ENCODE measurements at places on chromosomes 3 and 15.
A peak's percentile ranks its signal among the peaks of the same experiment; 100 is the strongest.

GRCh38 chr15:80228959-80229610 is 22.9 kb downstream of the CTXND1 start:
- ATAC-seq: no peak

- ATAC-seq: no peak
These were observed 6.1 kb downstream of the ZIC1 start for GRCh38 chr3:147415286-147415685.

GRCh38 chr3:34268032-34268709 is 469.7 kb downstream of the PDCD6IP start:
- no peak for ATAC-seq

DNA sequence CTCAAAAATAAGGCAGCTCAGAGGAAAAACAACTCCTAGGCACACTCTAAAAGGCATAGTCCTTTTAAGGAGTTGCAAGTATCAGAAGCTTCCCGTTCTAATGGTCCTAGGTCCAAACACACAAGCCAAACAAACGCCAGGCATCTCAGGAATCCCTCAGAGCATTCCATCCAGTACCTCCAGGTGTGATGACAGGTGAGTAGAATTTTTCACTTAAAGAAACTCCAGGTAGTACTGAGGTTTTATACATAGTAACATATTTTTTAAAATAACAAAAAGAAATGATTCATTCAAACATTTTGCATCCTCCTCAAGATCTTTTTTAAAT is 1092.3 kb downstream of the TUSC7 start:
- no peak for ATAC-seq

GRCh38 chr15:90530250-90531051 is 728 bp downstream of the CRTC3 start:
- ATAC-seq: peak; percentile 74

- no peak for ATAC-seq
These were observed 34.3 kb downstream of the PRR23E start for GRCh38 chr3:127226946-127227842.

- ATAC-seq: no peak
These were observed 280.2 kb upstream of the NR2E3 start for GRCh38 chr15:71530116-71530515.

- ATAC-seq: no peak
These were observed 1.5 kb upstream of the NEO1 start for GRCh38 chr15:73050561-73051295.

- no peak for ATAC-seq
These were observed 41.8 kb upstream of the TPM1 start for GRCh38 chr15:63000706-63001105.
